ENCODE measurements at places on chromosomes 12 and 14. TPM values are rescaled to one million over a fixed set of nuclear protein-coding genes. Genes with fewer than 3 reads are reported as not detected.

The ALX1 gene
- total RNA-seq, result 0.09 TPM

The INHBE gene
- total RNA-seq, result not detected

The FBXO33 gene
- total RNA-seq, result 13.6 TPM

The ST8SIA1 gene
- total RNA-seq, result 0.09 TPM

The LUM gene
- 1.2 TPM for total RNA-seq

The SERPINA12 gene
- total RNA-seq, result not detected

The C1R gene
- 2.4 TPM for total RNA-seq

The CACNA2D4 gene
- 0.81 TPM for total RNA-seq

The P2RX7 gene
- total RNA-seq, result 0.72 TPM

The PDZRN4 gene
- total RNA-seq, result not detected

The PTPRR gene
- total RNA-seq, result 3.2 TPM

The PGF gene
- 395 TPM for total RNA-seq

The RAPGEF3 gene
- 26.9 TPM for total RNA-seq

The ACOT6 gene
- not detected for total RNA-seq

The NINJ2 gene
- total RNA-seq, result 0.90 TPM

The PNP gene
- total RNA-seq, result 106 TPM

All from endothelial cell of coronary artery (primary cell).